ENCODE measurements at places on chromosomes 1 and 21.

- DNase-seq, result no peak
Measured at GRCh38 chr21:45403825-45404729, 888 bp upstream of the COL18A1 start.

- no peak for DNase-seq
Measured at GRCh38 chr21:37797403-37797802, 118.9 kb downstream of the KCNJ6 start.

DNA sequence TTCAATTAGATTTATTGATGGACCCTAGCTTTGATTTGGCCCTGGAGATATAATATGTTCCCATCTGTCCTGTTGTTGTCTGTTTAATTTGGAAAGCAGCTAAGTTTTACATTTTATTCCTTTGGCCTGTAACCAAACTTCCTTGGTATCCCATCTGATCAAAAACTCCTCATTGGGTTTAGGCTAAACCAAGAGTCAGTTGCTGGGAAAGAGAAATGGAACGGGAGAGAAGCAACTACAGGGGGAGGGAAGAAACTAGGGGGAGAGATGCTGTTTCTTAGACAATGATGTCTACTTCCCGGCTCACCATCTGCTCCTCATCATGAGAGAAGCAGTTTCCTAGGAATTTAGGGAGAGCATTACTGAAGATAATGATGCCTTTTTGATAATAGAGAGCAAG, 141.8 kb downstream of the SYT2 start:
- DNase-seq, result no peak

- DNase-seq, result no peak
Measured at GRCh38 chr1:175755516-175756070, 12.2 kb upstream of the TNR start.

GRCh38 chr1:155971910-155972809, 6.2 kb downstream of the ARHGEF2 start:
- DNase-seq, result no peak

DNA sequence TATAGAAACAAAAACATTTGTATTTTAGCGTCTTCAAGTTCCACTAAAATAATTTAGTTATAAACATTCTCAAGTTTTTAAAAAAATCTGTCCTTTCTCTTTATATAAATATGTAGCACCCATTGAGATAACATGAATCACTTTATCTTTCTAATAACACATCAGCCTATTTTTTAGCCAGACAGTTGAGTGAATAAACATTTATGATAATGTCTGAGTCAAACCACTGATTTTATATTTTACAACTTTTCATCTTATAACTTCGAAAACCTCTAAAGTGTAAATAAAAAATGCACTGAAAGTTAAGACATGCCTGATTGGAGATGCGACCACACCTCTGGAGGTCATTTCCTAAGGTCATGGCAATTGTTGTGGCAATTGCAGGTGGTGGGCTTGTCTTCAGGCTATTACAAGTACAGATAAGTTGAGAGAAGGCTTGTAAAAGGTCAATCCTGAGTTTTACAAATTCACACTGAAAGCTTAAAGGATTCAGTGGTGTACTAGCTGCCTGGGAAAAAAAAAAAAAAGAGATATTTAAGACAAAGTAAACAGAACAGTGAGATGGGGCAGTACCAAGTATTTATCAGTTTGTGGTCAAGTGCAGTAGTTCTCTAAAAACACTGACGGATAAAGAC, 67.0 kb downstream of the INTS7 start:
- DNase-seq, result no peak

GRCh38 chr1:7669559-7670311, 101.4 kb upstream of the VAMP3 start:
- peak; percentile 20 for DNase-seq

DNA sequence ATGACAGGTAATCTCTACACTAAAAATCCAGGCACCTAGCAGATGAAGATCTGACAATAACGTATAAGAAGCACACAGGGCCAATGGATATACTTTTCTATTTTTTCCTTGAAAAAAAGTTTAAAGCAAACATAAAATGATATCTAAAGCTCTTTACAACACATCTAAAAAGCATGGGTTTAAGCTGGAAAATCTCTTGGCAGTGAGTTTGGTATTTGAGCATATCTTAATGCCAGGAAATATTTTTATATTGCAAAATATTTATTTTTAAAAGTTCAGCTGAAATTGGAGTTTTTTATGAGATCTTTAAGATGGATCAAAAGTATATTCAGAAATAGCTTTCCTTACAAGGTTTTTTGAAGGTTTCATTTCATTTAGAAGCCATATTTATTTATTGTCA, 40.5 kb downstream of the SLC5A9 start:
- no peak for DNase-seq

DNA sequence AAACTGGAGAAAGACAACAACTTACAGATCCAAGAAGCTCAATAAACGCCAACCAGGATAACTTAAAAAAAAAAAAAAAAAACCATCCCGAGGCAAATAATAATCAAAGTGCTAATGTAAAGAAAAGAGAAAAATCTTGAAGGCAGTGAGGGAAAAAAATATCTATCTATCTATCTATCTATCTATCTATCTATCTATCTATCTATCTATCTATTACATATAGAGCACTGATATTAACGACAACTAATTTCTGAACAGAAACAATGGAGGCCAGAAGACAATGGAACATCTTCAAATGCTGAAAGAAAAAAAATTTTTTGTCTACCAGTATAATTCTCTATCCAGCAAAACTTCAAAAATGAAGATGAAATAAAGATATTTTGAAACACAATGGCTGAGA, 18.0 kb downstream of the PACC1 start:
- no peak for DNase-seq

DNA sequence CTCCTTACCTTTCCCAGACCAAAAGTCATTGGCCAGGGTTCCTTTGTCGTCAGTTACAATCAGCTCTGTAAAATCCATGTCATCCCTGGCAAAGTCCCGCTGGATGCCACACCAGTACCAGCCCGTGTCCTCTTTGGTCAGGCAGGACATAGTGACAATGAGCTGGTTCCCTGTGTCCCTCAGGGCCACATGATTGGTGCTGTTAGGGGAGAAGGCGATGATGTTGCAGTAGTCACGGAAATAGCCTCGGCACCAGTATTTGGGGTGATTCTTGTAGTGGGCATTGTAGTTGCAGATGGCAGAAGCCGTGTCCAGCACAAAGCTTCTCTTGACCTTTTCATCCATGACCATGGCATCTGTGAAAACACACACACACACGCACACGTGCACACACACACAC, 14.8 kb downstream of the ADORA3 start:
- DNase-seq, result no peak

- no peak for DNase-seq
Measured at GRCh38 chr1:182847105-182847504, 8.0 kb downstream of the DHX9 start.

DNA sequence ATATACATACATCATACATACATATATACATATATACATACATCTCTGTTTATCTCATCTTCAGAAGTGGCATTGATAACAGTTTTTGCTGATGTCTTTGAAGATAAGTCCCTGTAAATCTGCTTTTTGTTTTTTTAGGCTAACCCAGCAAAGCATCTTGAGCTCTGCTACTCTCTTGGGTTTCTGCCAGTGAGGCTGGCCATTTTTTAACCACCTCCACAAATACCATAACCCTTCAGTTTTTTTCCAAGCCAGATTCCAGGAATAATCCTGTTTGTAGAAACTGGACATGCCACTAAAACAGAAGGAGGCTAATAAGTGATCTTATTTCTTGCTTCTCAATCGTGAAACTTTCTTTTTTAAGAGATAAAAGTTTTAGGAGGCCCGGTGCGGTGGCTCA, 21.6 kb downstream of the SDHC start:
- DNase-seq, result no peak

- peak; percentile 7 for DNase-seq
Measured at GRCh38 chr1:42146626-42147320, 6.4 kb upstream of the GUCA2B start.

- no peak for DNase-seq
Measured at GRCh38 chr1:230752407-230752806, 5.2 kb downstream of the CAPN9 start.

- DNase-seq, result no peak
Measured at GRCh38 chr1:194298007-194298598, 1111.7 kb upstream of the B3GALT2 start.

- no peak for DNase-seq
Measured at GRCh38 chr1:214111796-214112195, 124.0 kb downstream of the PROX1 start.

GRCh38 chr1:115976921-115977498, 697 bp downstream of the SLC22A15 start:
- no peak for DNase-seq

DNA sequence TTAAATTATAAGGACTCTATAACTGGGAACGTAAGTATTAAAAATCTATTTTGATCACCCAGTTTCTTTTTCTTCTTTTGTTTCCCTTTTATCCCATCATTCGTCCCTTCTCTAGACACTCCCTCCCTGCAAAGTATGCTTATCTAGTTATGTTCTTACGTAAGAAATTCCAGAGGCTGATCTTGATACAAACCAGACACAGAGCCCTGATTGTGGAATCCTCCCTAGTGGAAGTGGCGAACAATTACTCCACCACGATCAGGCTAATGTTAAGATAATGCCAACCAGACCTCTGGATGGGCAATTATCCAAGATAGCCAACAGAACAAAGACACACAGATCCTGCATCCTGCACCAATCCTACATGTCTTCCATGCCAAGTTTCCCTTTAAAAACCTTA, 1557.4 kb downstream of the PLA2G4A start:
- no peak for DNase-seq

DNA sequence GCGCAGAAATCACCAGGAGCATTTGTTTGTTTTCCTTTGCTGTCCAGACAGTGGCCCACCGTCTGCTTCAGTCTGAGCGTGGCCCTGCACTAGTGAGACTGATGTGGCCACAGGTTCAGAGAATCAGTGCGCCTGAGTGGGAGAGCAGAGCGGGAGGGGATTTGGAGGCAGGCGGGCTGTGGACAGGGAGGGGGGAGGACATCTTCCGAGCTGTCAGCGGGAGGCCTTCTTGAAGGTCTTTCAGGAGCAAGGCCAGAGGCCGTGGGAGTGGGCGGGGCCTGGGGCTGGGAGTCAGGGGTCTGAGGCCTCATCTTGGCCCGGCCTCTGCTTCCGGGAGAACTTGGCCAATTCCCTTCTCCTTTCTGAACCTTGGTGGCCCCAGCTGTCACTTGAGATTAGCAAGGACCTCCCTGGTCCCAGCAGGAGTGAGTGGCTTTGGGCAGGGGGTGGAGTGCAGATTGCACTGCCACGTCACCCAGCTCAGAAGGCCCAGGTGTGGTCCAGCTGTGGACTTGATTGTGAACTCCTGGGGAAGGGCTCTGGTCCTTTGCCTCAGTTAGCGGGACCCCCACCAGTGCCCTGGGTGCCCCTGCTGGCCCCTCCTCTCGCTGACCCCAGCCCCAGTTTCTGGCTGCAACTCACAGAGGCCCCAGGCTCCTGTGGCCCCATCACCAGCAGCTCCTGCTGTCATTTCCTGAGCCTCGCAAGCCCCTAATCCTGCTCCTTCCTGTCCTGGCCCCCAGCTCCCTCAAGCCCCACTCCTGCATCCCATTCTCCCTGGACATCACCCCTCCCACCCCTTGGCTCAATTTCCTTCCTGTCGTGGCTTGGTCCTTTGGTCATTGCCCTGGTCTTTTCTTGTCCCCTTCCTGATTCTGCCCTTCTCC, 8.4 kb downstream of the TNFRSF1B start:
- no peak for DNase-seq

DNA sequence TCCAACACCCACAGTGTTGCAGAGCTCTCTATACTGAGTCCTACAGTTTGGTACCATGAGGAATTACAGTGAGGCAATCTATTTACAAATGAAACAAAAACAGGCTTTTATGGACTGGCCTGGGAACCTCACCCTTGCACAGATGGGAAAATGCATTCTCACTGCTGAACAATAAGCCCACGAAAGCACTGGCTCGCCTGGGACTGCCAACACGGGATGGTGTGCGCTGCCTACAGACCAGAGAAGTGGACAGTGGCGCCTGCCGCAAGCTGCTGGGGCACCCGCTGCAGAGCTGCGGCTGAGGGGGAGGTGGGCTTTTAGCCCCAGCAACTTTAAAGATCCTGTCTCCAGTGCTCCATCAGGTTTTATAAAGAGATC, 28.5 kb upstream of the ABCG1 start:
- no peak for DNase-seq

DNA sequence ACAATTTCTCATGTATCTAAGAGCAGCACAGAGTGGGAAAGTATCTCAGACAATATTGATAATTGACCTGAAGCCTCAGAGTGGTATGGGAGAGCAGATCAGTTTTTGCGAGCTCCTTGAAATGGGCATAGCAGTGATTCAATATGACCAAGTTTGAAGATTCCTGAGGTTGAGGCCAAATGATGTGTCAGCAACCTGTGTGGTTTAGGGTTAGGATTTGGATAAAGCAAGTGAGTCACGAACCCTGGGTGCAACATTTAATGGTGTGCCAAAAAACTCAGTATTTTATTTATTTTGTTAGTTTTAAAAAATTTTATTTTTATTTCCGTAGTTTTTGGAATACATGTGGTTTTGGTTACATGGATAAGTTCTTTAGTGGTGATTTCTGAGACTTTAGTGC, 92.5 kb upstream of the C21orf91 start:
- DNase-seq, result no peak

DNA sequence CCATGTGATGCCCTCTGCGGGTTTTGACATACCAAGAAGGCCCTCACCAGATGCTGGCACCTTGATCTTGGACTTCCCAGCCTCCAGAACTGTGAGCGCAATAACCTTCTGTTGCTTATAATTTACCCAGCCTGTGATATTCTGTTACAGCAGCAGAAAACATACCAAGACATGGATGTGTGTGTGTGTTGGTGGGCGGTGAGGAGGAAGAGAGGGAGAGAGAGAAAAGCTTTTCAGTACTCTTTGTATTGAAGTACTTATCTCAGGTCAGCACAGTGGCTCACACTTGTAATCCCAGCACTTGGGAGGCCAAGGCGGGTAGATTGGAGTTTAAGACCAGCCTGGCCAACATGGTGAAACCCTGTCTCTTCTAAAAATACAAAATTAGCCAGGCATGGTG, 23.1 kb downstream of the TRAPPC10 start:
- no peak for DNase-seq

DNA sequence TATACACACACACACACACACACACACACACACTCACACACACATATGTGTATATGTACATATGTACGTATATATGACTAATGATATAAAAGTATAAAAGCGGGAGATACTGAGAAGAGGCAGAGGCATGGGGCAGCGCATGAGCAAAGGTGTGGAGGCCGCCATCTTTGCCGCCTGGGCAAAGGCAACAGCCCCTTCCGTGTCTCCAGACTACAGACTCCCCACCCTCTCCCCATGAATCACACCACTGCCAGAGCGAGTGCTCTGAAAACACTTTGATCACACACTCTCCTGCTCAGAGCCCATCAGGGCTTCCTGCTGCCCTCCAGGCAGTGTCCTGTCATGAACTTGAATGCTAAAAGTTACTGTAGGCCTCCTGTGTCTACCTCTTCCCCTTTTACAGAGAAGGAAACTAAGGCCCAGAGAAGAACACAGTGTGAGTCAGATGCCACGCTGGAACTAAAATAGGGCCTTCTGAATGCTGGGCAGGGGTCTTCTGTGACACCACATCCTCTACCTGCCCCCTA, 54.7 kb upstream of the SSBP3 start:
- no peak for DNase-seq

- DNase-seq, result no peak
Measured at GRCh38 chr1:179817789-179818188, 59.8 kb downstream of the TOR1AIP2 start.
